Mammary epithelial cell (primary cell): ENCODE measurements at places on chromosomes 16 and 17. TPM values are rescaled to one million over a fixed set of nuclear protein-coding genes. Genes with fewer than 3 reads are reported as not detected.

The TEKT3 gene
- polyA plus RNA-seq = not detected

The GPR179 gene
- under 0.01 TPM for polyA plus RNA-seq

The ZNF652 gene
- polyA plus RNA-seq = 4.3 TPM

The TEX14 gene
- 0.03 TPM for polyA plus RNA-seq

The ATP2C2 gene
- polyA plus RNA-seq = not detected

The SCARF1 gene
- 0.07 TPM for polyA plus RNA-seq

The GAS2L2 gene
- polyA plus RNA-seq = 0.07 TPM

The KPNA2 gene
- polyA plus RNA-seq = 263 TPM
